ENCODE measurements at places on chromosomes 5 and 9.

- DNase-seq, result no peak
- no peaks in the 10 kb centered on the region for H3K36me3 ChIP-seq
- H3K27me3 ChIP-seq, result peaks cover 3% of the 10 kb centered on the region
- H3K27ac ChIP-seq, result no peak overlapping the region
Observed at GRCh38 chr5:79873187-79873586, 117.9 kb downstream of the MTX3 start.

- H3K27ac ChIP-seq, result no peak overlapping the region
- no peak for DNase-seq
- H3K36me3 ChIP-seq, result no peaks in the 10 kb centered on the region
- peaks cover 1% of the 10 kb centered on the region for H3K27me3 ChIP-seq
Observed at GRCh38 chr5:139140591-139141071, 57.5 kb downstream of the SIL1 start.

DNA sequence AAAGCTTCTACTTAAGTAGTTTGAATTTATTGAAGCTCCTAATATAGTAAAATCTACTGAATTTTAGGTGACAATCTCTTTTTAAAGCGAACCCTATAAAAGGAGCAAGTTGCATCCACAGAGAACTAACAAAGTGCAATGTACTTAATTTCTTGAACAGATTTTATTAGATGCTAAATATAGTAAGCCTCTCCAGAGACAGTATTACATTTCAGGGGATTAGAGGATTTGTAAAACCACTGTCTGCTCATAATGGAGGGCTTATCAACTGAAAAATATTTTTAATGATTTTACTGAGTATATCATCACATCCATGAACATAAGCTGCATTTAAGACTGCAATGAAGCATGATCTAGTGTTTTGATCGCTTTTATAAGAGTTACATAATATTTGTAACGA lies 230.0 kb upstream of the EFNA5 start:
- no peak overlapping the region for H3K27ac ChIP-seq
- H3K36me3 ChIP-seq, result peaks cover 1% of the 10 kb centered on the region
- DNase-seq, result no peak
- no peaks in the 10 kb centered on the region for H3K27me3 ChIP-seq
- no peaks in the 10 kb centered on the region for H3K4me1 ChIP-seq
- H3K4me3 ChIP-seq, result no peak overlapping the region

- H3K27ac ChIP-seq, result no peak overlapping the region
- H3K4me1 ChIP-seq, result peaks cover 10% of the 10 kb centered on the region
- H3K36me3 ChIP-seq, result no peaks in the 10 kb centered on the region
- H3K27me3 ChIP-seq, result peaks cover 6% of the 10 kb centered on the region
- no peak overlapping the region for H3K4me3 ChIP-seq
Observed at GRCh38 chr9:105047742-105048041, 119.7 kb upstream of the ABCA1 start.

DNA sequence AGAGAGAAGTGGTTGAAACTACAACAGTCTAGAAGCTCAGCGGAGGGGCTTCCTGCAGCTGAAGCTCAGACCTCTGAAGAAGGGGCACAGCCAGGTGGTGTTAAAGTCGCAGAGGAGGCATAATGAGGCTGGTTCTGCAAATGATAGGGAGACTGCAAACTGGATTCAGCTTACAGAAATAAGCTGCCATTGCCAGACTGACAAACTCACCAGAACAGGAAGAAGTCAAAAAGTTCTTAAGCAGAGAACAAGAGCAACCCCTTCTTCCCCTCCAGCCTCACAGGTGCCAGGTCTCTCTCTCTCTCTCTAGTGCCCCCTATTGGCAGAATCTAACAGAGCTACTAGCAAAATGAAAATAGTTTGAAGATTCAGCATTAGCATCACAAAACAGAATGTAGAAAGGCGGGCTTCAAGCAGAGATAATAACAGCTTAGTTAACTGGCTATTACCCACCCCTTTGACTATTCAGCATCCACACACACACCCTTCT lies 76.7 kb downstream of the GRAMD2B start:
- peaks cover 4% of the 10 kb centered on the region for H3K4me1 ChIP-seq
- no peaks in the 10 kb centered on the region for H3K36me3 ChIP-seq
- no peaks in the 10 kb centered on the region for H3K27me3 ChIP-seq
- DNase-seq, result peak; percentile 11
- H3K4me3 ChIP-seq, result no peak overlapping the region
